ENCODE measurements at places on chromosomes 4 and X. TPM values are rescaled to one million over a fixed set of nuclear protein-coding genes. Genes with fewer than 3 reads are reported as not detected.

- peak overlapping the region; percentile 57 for H3K27ac ChIP-seq
- peaks cover 11% of the 10 kb centered on the region for H3K4me1 ChIP-seq
- peak; percentile 49 for DNase-seq
- H3K36me3 ChIP-seq = no peaks in the 10 kb centered on the region
- no peak overlapping the region for H3K4me3 ChIP-seq
Observed at GRCh38 chrX:3451571-3451970, 105.1 kb upstream of the MXRA5 start.

GRCh38 chr4:10856271-10856782 lies 171.8 kb upstream of the CLNK start:
- no peaks in the 10 kb centered on the region for H3K36me3 ChIP-seq
- DNase-seq = peak; percentile 47
- H3K27ac ChIP-seq = no peak overlapping the region
- no peaks in the 10 kb centered on the region for H3K4me1 ChIP-seq

- no peak overlapping the region for H3K4me3 ChIP-seq
- H3K27ac ChIP-seq = no peak overlapping the region
- H3K36me3 ChIP-seq = no peaks in the 10 kb centered on the region
- no peak for DNase-seq
- H3K4me1 ChIP-seq = no peaks in the 10 kb centered on the region
Observed at GRCh38 chr4:127015667-127016117, 617.1 kb upstream of the INTU start.

DNA sequence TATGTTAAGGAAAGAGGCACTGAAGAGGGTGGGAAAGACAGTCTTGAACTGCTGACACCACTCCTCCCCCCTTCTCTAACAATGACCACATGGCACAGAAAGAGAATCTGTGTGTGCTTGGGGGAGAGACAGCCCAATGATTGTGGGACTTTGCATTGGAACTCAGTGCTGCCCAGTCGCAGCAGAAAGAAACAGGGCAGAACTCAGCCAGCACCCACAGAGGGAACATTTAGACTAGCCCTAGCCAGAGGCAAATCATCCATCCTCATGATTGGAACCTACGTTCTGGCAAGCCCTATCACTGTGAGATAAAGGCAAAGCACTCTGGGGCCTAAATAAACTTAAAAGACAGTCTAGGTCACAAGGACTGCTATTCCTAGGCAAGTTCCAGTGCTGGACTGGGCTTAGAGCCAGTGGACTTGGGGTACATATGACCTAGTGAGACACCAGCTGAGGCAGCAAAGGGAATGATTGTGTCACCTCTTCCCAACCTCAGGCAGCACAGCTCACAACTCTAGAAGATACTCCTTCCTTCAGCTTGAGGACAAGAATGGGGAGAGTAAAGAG lies 132.8 kb upstream of the S100G start:
- H3K36me3 ChIP-seq = no peaks in the 10 kb centered on the region
- H3K4me3 ChIP-seq = no peak overlapping the region
- DNase-seq = no peak
- no peaks in the 10 kb centered on the region for H3K27me3 ChIP-seq
- no peak overlapping the region for H3K27ac ChIP-seq
- H3K4me1 ChIP-seq = no peaks in the 10 kb centered on the region

GRCh38 chrX:107567370-107567769 lies 60.9 kb upstream of the PRPS1 start:
- H3K36me3 ChIP-seq = no peaks in the 10 kb centered on the region
- no peak overlapping the region for H3K4me3 ChIP-seq
- DNase-seq = no peak

- H3K27ac ChIP-seq = no peak overlapping the region
- DNase-seq = no peak
- H3K27me3 ChIP-seq = no peaks in the 10 kb centered on the region
- H3K36me3 ChIP-seq = no peaks in the 10 kb centered on the region
- H3K4me3 ChIP-seq = no peak overlapping the region
Observed at GRCh38 chr4:32680946-32681345, 1960.8 kb downstream of the PCDH7 start.

DNA sequence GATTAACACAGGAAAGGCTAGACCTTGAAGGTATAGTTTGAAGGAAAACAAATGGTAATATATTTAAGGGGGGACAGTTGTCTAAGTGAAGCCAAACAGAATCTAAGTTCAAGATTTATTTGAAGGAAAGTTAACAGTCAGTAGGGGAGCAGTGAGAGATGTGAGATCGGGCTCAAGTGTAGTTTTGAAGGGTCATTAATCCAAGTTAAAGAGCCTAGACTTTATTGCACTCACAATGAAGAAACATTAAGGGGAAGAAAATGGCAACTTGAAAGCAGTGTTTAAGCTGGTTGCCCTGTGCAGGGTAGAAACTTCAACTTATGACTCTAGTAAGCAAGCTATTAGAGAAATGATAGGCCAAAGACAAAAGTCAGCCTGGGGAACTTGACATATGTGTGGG lies 1952.2 kb downstream of the PCDH7 start:
- no peaks in the 10 kb centered on the region for H3K27me3 ChIP-seq
- H3K4me3 ChIP-seq = no peak overlapping the region
- no peak overlapping the region for H3K27ac ChIP-seq
- no peaks in the 10 kb centered on the region for H3K36me3 ChIP-seq
- DNase-seq = no peak

DNA sequence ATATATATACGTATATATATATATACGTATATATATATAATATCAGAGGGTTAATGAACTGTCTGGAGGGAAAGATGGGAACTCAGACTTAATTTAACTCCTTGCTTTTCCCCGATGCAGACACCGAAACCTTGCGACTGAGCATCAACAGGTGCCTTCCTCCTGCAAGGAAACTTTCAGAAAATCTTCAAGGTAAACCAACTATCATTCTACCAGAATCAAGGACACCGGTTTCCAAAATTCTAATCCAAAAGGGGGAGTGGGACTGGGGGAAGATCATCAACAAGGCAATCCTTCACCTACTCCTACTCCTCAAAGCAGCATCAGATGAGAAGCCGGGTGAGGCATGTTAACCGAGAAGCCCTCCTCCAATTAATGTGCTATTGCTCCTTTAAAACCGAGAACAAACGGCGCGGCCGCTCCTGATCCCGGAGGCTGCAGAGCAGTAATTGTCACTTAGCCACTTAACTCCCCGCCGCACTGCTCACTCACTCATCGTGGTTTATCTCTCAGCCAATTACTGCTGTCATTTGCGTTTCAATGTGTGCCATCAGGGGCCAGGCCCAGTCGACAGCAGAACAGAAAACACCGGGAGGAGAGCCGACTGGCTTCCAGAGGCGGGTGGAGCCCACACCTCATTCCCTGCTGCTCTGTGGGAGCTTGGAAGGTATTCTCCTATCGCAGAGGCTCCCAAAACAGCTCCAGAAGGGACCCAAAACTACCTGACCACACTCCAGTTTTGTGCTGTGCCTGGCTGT lies 61.7 kb downstream of the MAML3 start:
- H3K4me3 ChIP-seq = no peak overlapping the region
- H3K4me1 ChIP-seq = no peaks in the 10 kb centered on the region
- no peak overlapping the region for H3K27ac ChIP-seq
- no peak for DNase-seq
- no peaks in the 10 kb centered on the region for H3K36me3 ChIP-seq

DNA sequence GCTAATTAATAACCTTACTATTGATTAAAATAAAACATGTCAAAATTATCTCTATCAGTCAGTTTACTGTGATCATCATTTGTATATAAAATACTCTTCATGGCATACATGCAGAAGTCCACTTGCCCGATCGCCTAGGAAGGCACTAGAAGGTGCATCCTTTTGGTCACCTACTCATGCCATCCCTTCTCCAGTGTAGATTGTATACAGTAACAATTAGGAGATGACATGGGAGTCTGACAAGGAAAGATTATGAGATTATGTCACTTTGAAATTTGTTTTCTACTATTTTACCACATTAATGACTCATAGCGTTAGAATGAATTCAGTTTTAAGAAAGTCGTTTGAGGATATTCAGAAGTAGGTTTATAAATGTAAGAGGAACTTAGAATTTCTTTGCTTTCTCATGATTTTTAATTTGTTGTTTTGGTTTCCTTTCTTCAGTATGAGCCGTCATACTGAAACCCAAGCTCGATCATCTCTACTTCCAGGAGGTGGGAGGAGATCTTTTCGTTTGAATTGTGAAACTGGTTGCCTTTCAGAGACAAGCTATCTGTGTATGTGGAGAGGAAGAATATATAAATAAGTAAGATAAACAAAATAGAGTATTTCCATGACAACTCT lies 51.1 kb upstream of the UNC5C start:
- no peak overlapping the region for H3K27ac ChIP-seq
- no peaks in the 10 kb centered on the region for H3K36me3 ChIP-seq
- H3K4me3 ChIP-seq = no peak overlapping the region
- no peak for DNase-seq
- no peaks in the 10 kb centered on the region for H3K4me1 ChIP-seq

- H3K27ac ChIP-seq = no peak overlapping the region
- no peaks in the 10 kb centered on the region for H3K4me1 ChIP-seq
- no peaks in the 10 kb centered on the region for H3K27me3 ChIP-seq
Observed at GRCh38 chr4:153798420-153798819, 9.5 kb upstream of the SFRP2 start.

DNA sequence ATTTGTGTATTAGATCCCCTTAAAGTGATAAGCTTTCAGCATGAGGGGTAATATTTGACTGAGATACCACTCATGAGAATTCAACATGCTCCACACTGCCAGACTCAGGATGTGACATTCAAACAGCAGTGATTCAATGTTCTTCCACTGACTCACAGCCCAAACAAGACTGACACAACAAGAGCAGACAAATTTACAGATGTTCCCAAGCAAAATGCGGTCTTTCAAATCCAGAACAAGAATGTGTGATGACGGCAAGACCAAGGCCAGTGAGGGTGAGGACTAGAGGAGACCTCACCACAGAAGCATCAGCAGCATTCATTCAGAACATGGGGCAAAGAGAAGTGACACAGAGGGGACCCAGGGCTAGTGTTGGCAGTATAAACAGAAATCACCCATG lies 99.3 kb upstream of the GRIA3 start:
- H3K4me1 ChIP-seq = peaks cover 22% of the 10 kb centered on the region
- H3K36me3 ChIP-seq = no peaks in the 10 kb centered on the region
- no peaks in the 10 kb centered on the region for H3K27me3 ChIP-seq
- H3K4me3 ChIP-seq = no peak overlapping the region

DNA sequence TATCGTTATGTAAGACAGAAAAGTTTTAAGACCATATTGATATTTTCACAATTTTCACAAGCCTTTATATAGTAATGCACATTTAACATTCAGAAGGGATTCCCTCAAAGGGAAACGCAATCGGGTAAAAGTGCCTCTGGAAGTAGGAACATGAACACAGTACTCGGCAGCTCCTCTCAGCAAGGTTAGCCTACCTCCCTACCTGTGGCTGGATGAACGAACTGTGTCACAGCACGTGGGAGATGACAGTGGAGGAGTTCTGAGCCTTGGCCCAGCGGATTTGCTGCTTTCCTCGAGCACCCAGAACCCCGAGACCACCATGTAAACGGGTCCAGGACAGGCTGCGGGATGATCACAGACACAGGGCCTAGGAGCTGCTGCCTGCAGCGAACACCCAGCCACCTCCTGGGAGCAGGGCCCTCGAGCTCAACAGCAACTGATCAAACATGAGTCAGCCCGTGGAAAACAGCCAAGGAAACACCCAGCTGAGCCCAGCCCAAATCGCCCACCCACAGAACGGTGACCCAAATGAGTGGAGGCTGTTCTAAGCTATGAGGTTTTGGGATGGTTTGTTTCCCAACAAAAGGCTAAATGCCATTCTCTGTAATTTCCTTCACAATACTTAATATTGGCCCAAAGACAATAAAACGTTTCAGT lies 30.4 kb downstream of the FAT1 start:
- peak; percentile 76 for DNase-seq
- H3K4me1 ChIP-seq = peaks cover 19% of the 10 kb centered on the region
- H3K4me3 ChIP-seq = peak overlapping the region; percentile 43
- H3K27me3 ChIP-seq = no peaks in the 10 kb centered on the region

GRCh38 chr4:151267822-151268535 lies 9.0 kb upstream of the PRSS48 start:
- no peaks in the 10 kb centered on the region for H3K27me3 ChIP-seq
- H3K4me1 ChIP-seq = peaks cover 2% of the 10 kb centered on the region
- H3K4me3 ChIP-seq = no peak overlapping the region
- no peaks in the 10 kb centered on the region for H3K36me3 ChIP-seq
- H3K27ac ChIP-seq = no peak overlapping the region

- DNase-seq = no peak
- no peak overlapping the region for H3K27ac ChIP-seq
- no peaks in the 10 kb centered on the region for H3K27me3 ChIP-seq
- H3K4me1 ChIP-seq = no peaks in the 10 kb centered on the region
- no peaks in the 10 kb centered on the region for H3K36me3 ChIP-seq
Observed at GRCh38 chr4:153438916-153439756, 27.0 kb upstream of the TMEM131L start.

GRCh38 chr4:76611616-76612207 lies 176.7 kb downstream of the SHROOM3 start:
- DNase-seq = no peak
- H3K36me3 ChIP-seq = no peaks in the 10 kb centered on the region
- H3K27ac ChIP-seq = no peak overlapping the region
- H3K27me3 ChIP-seq = no peaks in the 10 kb centered on the region

DNA sequence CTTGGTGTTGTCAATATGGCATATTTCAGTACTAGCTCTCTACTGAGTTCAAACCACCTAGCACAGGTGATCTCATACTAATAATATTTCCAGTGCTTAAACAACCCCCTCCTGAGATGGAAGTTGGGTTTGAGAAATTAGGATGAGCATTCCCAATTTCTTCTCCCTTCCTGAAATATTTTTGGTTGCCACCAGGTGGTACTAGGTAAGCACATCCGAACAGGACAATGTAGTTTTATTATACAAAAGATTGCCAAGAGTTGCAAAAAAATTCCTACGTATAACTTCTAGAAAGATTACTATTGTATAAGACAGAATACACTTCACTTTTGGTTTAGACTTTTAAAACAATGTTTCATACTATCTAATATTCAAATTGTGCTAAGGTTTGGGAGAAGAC lies 484.5 kb downstream of the PACRGL start:
- no peak for DNase-seq
- H3K27me3 ChIP-seq = no peaks in the 10 kb centered on the region
- no peaks in the 10 kb centered on the region for H3K4me1 ChIP-seq
- no peaks in the 10 kb centered on the region for H3K36me3 ChIP-seq
- H3K27ac ChIP-seq = no peak overlapping the region

DNA sequence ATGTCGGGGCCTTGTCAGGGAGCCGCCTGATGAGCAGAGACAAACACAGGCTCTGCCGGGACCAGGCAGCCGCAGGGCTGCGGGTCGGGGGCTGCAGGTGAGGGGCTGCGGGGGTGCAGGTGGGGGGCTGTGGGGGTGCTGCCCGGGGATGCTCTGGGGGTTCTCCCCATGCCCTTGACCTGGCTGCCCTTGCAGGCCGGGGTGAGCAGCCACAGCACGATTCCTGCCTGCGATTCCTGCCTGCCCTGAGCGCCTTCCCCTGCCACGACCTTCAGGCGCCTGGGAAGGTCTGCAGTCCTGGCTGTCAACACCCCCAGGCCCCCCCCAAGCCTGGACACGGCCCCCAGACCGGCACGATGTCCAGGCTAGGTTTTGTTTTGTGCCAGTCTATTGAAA lies 106.3 kb downstream of the FAM53A start:
- H3K4me3 ChIP-seq = no peak overlapping the region
- H3K36me3 ChIP-seq = no peaks in the 10 kb centered on the region
- no peak for DNase-seq
- H3K27me3 ChIP-seq = no peaks in the 10 kb centered on the region
- no peaks in the 10 kb centered on the region for H3K4me1 ChIP-seq
- H3K27ac ChIP-seq = no peak overlapping the region

Gene NEUROG2
- total RNA-seq = 0.41 TPM

Gene UCP1
- total RNA-seq = not detected

Gene HCFC1
- total RNA-seq = 55.6 TPM

Gene TLR7
- not detected for total RNA-seq
